Activated gamma-delta T cell treated with Interleukin-2 at 50 U/mL for 16 hours (primary cell): ENCODE measurements at places on chromosomes 11 and 22.

GRCh38 chr11:114209343-114209742 lies 86.9 kb upstream of the NNMT start:
- no peak for DNase-seq

DNA sequence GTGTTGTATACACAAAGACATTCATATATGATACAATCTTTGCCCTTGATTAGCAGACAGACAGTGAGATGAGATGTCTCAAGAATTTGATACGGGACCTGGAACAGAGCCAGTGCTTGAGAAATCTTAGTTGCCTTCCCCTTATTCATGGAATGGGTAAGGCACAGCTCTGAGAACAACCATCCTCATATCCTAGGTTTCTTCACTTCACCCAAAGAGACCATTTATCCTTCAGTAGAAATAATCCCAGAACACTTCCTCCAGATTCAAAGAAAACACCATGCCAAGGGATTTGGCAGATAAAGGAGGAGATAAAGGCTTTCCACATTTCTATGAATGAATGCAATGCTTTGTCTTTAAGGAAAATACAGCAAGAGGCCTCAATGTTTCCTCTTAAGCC lies 8.8 kb upstream of the IZUMO1R start:
- no peak for DNase-seq

GRCh38 chr11:86632499-86633269 lies 39.7 kb downstream of the ME3 start:
- DNase-seq, result no peak

DNA sequence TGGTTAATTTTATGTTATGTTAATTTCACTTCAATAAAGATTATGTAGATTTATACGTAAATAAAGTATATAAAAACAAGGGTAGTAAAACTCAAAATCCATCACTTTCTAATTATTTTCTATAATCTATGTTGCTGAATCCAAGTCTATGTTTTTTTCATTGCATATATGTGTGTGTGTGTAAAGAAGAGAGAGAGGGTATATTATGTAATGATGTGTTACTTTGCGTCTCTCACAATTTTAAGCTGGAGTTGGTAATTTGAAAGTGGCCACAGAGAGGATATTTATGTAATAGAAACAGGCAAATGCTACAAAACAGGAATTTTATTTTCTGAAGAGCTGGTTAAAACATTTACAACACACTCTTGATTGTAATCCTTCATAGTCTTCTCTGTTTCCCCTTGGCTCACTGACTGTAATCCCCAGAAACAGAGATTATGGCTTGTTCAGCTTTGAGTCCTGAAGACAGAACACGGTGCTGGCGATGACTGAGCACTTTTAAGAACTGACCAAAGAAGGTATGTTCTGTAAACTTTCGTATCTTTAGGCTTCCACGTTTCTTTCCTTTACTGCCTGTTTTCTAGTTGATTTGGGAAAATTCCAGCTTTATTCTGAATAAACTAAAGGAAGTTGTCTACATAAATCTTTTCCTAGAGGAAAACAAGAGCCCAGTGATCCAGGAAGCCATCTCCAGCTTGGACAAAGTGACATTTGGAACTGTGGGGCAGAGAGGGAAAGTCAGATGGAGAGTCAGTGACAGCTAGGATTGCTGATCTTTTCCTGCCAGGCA lies 43.6 kb downstream of the OR2AG2 start:
- no peak for DNase-seq

- no peak for DNase-seq
Observed at GRCh38 chr11:70682760-70683159, 284.4 kb downstream of the CTTN start.

GRCh38 chr11:72223615-72224563 lies 678 bp upstream of the INPPL1 start:
- peak; percentile 54 for DNase-seq

GRCh38 chr11:123755344-123755743 lies 1.0 kb upstream of the OR6X1 start:
- DNase-seq, result no peak
